ENCODE measurements at places on chromosomes 1 and 21. TPM values are rescaled to one million over a fixed set of nuclear protein-coding genes. Genes with fewer than 3 reads are reported as not detected.

Gene NCAM2
- not detected for total RNA-seq

Gene IRF2BP2
- total RNA-seq = 81.1 TPM

Gene S100A14
- not detected for total RNA-seq

Gene PDE4B
- total RNA-seq = 42.2 TPM

- H3K27ac ChIP-seq = no peak overlapping the region
- no peak overlapping the region for H3K4me3 ChIP-seq
- H3K36me3 ChIP-seq = no peaks in the 10 kb centered on the region
- no peaks in the 10 kb centered on the region for H3K4me1 ChIP-seq
These were observed 445.6 kb downstream of the PLPP3 start for GRCh38 chr1:56133522-56134472.

Gene RBM8A
- total RNA-seq = 189 TPM

DNA sequence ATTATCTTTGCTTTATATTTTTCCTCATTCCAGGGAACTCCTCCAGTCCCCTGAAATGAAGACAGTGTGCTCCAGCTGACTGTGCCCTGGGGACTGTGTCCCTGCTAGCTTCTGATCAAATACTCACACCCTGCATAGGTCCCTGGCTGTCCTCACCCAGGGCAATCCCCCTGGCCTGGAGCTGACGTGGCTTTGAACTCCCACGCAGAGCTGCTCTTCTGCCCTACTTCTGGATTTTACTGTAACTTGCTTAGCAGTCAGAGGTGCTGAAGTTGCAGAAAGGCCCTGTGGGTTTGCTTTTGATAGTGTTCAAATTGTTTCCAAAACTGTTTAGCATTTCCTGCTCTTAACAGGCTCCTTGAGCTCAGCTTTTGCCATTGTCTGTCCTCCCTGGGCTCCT, 186.5 kb downstream of the FASLG start:
- DNase-seq = peak; percentile 57
- H3K36me3 ChIP-seq = peaks cover 6% of the 10 kb centered on the region
- peaks cover 11% of the 10 kb centered on the region for H3K4me1 ChIP-seq
- H3K27me3 ChIP-seq = peaks cover 40% of the 10 kb centered on the region

Measured in activated CD8-positive, alpha-beta memory T cell treated with anti-CD3 and anti-CD28 coated beads, Interleukin-2, amount 10 ng/mL, durations not matched to agents 7 days and 5 days (primary cell).